EL (cell line): ENCODE measurements at places on chromosomes 1 and 21.

DNA sequence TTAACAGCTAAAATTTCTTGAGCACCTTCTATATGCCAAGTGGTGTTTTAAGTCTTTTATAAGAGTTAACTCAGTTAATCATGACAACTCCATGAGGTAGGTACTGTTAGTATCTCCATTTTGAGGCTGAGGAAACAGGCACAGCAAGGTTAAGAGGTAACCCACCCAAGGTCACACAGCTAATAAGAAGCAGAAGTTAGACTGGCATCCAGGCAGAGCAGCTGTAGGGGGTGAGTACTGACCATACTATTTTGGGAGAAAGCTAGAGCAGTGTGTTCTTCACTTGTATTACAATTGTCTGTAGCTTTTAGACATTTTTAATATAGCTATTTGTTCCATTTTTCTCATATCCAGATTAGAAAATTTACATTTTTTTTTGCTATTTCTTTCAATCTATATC is 4.8 kb downstream of the ATP6V1G3 start:
- no peak for DNase-seq

- no peak for DNase-seq
Measured at GRCh38 chr1:113977906-113978305, 1.4 kb upstream of the OLFML3 start.

- DNase-seq = peak; percentile 63
Measured at GRCh38 chr21:37220433-37220980, 46.6 kb downstream of the VPS26C start.

- no peak for DNase-seq
Measured at GRCh38 chr1:113394043-113394862, 3.9 kb downstream of the MAGI3 start.

GRCh38 chr1:220873868-220874655 is 5.2 kb upstream of the HLX start:
- DNase-seq = peak; percentile 58

- DNase-seq = peak; percentile 20
Measured at GRCh38 chr1:223363856-223364684, at the start of gene SUSD4. Gene SUSD4, minus strand, starts transcription at chr1:223364176. Its CDS starts 751 bp downstream, at chr1:223363425.

DNA sequence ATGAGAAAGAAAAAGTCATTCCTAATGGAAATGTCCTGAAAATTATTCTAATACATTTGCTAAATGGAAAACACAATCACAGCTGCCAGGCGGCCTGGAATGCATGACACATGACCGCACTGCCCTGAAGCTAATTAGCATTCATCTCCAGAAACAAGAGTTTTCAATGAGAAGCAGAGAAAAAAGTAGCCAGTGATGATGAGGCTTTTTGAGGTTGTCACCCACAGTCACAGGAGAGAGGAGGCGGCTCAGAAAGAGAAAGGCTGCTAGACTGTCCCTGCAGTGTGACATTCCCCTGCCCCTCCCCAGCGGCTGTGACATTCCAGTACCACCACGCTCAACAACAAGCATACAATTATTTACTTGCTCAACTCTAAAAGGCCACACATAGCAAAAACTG is 122.9 kb upstream of the KRTAP19-8 start:
- DNase-seq = peak; percentile 64

GRCh38 chr1:117562581-117563491 is 43.0 kb upstream of the TENT5C start:
- no peak for DNase-seq

GRCh38 chr1:41377397-41377796 is 16.2 kb downstream of the FOXO6 start:
- no peak for DNase-seq

GRCh38 chr1:89954401-89954800 is 40.5 kb upstream of the ZNF326 start:
- DNase-seq = peak; percentile 50
